AG09309 (cell line): ENCODE measurements at places on chromosomes 11 and 22.

DNA sequence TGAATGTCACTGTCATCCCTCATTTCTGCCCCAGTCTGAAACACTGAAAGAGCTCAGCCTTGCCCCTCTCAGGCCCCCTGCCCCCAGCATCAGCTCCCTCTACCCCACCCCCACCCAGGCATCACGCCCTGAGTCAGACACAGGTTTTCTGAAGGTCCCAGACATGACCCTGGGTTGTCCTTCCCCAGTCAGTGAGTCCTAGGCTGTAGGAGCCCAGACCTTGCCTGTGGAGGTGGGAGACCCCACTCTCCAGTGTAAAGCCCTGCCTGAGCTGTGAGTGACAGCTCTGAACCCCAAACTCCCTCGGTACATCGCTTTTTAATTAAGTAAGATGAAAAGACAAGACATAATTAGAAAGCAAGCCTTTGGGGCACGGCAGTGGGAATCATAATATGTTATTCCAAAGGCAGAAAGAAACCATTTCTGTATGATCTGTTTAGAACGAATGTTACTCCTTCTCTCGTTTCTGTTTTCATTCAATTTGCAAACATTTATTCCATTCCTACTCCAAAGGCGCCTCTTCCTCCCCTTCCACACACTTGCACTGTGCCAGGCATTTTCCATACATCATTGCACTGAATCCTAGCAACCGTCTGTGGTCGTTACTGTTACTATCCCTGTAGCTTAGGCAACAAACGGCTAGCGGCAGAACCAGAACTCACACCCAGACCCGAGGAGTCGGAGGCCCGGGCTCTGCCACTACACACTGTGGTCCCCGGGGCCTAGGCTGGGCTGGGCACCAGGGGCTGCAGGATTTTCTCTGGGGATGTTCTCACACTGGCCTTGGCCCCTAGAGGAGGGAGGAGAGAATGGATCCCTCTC lies 63.4 kb downstream of the CD6 start:
- no peak for DNase-seq

- no peak for DNase-seq
These were observed 55.2 kb downstream of the PPFIBP2 start for GRCh38 chr11:7569044-7569443.

GRCh38 chr11:70668204-70669202 lies 270.2 kb downstream of the CTTN start:
- DNase-seq = no peak

GRCh38 chr22:36781656-36782627 lies 6.0 kb upstream of the IFT27 start:
- DNase-seq = peak; percentile 48

- no peak for DNase-seq
These were observed 90.7 kb downstream of the MPPED2 start for GRCh38 chr11:30495437-30495836.

DNA sequence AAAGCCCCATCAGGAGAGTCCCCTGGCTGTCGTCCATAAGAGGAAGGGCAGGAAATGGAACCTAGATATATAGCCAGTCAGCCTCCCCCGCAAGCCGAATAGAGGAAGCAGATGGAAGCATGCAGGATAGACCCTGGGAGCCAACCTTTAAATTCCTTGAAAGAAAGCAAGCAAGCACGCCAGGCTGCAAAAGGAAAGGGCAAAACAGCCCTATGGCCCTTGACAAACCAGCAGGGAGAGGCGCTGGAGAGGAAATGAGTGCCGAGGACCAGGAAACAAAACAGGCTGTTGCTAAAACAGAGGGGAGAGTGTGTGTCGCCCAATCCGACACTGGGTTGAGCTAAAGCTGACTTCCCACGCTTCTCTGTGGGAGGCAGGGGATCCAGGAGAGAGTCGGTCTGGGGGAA lies 203.5 kb upstream of the MTNR1B start:
- no peak for DNase-seq

- DNase-seq = no peak
These were observed 72.4 kb upstream of the CARD18 start for GRCh38 chr11:105211806-105212554.

DNA sequence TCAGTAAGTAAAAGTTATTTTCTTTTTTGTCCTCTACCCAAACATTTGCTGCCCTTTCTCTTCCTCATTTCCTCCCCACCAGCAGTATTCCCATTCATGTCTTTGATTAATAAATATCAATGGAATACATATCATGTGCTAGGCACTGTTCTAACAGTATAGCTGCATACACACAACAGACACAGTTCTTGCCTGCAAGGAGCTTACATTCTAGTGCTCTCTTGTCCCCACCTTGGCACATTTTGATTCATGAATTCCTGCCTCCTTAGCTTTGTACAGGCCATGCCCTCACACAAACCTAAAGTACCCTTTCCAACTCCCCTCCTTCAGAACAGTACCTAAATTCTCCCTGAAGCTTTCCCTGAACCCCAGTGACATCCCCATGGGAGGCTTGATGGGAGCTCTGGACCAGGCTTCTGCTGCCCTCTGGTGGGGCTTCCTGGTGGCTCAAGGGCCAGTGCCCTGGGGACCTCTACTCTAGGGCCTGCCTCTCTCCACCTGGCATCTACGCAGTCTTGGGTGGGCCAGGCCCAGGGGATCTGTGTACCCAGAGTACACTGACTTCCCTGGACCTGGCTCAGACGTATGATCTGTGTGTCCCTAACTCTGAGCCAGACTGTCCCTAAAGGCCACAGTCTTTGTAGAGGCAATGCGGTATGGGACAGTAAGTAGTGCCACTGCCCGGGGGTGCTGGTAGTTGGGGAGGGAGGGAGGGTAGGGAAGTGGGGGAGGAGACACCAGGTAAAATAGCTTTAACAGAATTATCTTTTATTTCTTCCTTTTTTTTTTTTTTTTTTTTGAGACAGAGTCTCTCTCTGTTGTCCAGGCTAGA lies 14.1 kb downstream of the RPS13 start:
- DNase-seq = no peak

DNA sequence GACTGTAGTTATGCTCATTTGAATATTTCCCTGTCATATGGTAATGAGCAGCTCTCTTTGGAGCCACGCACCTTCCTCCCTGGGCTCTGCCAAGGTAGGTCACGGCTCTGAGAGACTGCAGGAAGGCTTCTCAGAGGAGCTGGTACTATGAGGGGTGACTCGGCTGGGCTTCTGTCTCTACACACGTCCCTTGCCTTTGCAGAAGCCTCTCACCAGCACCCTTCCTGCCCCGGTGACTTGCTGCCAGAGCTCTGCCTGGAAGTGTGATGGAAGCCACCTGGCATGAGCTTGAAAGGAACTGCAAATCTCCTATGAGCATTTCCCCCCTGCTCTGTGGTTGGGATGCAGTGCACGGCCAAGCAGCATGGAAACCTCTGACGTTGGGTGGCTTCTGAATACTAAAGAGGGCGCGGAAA lies 74.2 kb downstream of the KIRREL3 start:
- no peak for DNase-seq

GRCh38 chr11:47593934-47594855 lies at the start of gene C1QTNF4:
TSS of gene C1QTNF4 (minus strand) at chr11:47594411. CDS start at chr11:47590810, 3,601 bp downstream.
- DNase-seq = no peak

- no peak for DNase-seq
These were observed 12.0 kb upstream of the ANO3 start for GRCh38 chr11:26319906-26320305.

- no peak for DNase-seq
These were observed 5.7 kb downstream of the GAL3ST3 start for GRCh38 chr11:66042996-66043906.

DNA sequence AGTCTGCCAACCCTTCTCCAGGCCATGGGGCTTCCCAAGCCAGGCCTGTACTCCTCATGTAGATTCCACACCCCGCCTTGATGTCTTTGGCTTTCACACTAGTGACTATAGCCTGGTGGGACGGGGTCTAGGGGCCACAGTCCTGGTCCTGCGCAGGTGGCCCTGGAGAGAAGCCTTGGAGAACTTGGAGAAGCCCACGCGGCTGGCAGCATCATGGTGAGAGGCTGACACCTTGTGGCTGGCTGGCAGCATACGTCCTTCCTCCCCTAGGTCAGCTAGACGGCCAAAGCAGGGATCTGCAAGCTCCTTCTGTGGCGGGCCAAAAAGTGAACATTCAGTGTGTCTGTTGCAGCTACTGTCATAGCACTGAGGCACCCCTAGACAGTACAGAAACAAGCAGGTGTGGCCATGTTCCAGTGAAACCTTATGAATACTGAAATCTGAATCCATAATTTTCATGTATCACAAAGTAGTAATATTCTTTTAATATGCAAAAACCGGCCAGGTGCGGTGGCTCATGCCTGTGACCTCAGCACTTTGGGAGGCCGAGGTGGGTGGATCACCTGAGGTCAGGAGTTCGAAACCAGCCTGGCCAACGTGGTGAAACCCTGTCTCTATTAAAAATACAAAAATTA lies 42.0 kb downstream of the FAM83F start:
- peak; percentile 20 for DNase-seq

DNA sequence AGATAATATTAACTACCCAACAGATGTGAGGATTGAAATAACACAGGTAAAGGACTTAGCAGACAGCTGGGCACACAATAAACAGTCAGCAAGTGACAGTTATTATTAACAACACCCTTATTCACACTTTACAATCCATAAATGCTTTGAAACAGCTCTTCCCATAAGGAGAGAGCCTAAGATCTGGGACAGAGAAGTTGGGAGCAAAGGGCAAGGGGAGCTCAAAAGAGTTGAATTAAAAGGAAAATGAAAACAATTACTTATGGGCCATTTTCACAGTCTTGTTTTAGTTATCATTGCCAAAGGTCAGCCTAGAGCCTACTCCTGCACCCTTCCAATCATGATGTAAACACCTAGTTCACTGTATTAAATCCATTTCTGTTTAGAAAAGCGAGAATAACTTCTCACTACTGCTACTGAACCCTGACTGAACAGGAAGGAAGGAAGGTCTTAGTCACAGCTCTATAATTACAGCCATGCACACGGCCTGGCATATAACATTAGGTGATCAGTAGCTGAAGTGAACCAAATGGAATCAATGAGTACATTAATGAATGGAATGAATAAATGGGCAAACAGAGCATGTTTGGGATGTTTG lies 111.3 kb downstream of the PLEKHA7 start:
- DNase-seq = no peak

- DNase-seq = no peak
These were observed 3.8 kb upstream of the TTLL8 start for GRCh38 chr22:50061824-50062355.

DNA sequence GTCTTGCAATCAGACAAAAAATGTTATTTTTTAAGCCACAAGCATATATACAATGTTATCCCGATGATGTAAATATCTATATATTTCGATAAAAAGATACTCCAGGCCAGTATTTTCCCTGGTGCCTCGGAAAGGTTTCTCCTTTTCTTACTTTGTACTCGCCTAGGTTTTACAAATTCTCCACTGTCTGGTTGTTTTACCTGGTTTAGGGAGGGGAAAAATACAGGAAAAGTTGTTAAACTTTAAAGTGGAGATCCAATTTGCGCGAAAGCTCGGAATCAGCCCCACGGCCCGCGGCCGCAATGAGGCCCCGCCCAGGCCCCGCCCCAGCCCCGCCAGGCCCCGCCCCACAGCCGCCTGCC lies 58.4 kb upstream of the WNT7B start:
- no peak for DNase-seq

DNA sequence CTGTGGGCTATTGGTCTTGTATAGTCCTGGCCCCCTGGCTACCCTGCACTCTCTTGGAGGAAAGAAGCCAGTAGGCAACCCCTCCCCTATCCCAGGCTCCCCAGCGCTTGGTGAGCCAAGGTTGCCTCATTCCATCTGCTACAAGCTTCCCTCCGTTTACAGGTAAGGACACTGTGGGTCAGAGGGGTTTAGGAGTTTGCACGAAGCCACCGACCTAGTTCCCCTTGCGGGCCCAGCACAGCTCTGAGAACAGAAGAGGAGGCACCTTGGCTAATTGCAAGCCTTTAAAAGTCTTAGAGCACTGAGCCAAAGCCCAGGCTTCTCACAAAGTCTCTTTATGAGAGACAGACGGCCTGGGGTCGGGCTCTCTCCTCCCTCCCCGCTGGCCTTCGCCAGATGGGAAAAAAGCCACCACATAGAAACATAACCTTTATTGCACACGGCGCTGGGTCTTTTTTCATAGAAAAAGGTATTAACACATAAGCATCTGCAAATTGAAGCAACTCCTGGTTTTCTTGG lies 99.8 kb downstream of the CEP164 start:
- DNase-seq = no peak

DNA sequence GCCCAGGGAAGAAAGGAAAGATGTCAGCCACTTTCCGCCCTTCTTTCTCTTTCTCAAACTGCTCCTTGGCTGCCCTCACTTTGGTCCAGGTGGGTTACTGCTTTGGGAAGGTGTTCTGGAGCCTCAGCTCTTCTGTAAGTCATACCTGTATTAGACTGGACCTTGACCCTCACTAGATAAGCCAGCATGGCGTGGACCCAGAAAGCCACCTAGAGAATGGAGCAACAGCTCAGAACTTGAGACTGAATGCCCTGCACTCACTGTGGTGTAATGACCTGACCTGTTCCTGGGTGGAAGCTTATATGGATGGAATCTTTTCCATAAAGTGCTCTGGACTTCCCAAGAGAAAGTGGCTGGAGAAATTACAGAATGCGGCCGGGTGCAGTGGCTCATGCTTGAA lies 15.6 kb downstream of the ACP2 start:
- DNase-seq = no peak

GRCh38 chr11:99066618-99067317 lies 46.0 kb downstream of the CNTN5 start:
- DNase-seq = no peak

DNA sequence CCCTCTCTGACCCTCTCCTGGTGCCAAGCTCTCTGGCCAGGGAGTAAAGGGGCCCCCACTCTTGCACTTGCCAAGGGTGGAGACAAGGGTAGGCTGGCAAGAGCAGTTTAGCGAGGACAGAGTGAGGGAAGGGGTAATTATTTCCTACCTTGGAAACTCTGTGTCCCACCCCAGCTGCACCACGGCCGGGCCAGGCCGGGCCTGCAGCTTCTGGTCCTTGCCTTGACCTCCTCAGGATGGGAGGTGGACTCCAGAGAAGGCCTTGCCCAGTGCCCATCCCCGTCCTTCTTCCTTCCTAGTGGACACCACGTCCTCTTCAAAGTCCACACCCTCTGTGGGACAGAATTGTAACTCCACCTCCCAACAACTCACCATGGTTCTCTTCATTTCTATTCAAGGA lies 18.4 kb upstream of the OSBPL5 start:
- DNase-seq = no peak

- no peak for DNase-seq
These were observed 33.8 kb downstream of the TP53I11 start for GRCh38 chr11:44916801-44917385.

GRCh38 chr11:97963528-97964331 lies 1057.0 kb upstream of the CNTN5 start:
- no peak for DNase-seq
